ENCODE measurements at places on chromosomes 4 and X.
A peak's percentile ranks its signal among the peaks of the same experiment; 100 is the strongest.

DNA sequence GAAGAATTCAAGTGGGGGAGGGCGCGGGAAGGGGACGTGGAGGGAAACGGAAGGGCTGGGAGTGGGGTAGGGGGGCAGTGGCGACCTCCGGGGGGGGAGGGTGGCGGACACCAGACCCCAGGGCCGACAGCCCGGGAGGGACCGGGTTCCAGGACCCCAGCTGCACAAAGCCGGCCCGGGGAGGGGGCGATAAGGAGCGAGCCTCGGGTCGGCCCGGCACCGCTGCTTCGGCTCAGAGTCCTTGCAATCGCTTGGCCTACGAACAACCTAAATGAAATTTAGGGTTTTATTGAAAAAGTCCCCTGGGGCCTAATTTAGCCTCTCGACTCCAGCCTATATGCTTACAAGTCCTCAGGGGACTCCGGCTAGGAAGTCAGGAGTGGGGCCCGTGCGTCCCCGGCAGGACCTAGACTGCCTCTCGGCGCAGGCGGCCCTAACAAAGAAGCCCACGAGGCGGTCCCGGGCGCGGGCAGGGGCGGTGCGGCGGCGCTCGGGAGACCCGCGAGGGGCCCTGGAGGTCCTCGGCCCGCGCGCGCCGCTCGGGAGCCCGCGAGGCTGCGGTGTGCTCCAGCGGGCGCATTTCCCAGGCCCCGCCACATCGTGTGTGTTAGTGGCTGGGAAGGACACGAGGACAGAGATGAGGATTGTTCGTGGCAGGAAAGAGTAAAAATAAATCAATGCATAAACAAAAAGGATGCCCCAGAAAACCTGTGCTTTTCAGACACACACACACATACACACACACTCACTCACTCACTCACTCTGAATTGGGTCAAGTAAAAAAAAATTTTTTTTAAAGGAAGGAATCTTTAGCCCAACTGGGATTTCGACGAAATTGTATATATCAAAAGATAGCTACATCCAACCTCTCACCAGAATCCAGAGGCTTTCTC, 70.0 kb downstream of the MGST2 start:
- DNase-seq: no peak

- DNase-seq: no peak
These were observed 408.7 kb upstream of the PITX2 start for GRCh38 chr4:111031596-111031995.

DNA sequence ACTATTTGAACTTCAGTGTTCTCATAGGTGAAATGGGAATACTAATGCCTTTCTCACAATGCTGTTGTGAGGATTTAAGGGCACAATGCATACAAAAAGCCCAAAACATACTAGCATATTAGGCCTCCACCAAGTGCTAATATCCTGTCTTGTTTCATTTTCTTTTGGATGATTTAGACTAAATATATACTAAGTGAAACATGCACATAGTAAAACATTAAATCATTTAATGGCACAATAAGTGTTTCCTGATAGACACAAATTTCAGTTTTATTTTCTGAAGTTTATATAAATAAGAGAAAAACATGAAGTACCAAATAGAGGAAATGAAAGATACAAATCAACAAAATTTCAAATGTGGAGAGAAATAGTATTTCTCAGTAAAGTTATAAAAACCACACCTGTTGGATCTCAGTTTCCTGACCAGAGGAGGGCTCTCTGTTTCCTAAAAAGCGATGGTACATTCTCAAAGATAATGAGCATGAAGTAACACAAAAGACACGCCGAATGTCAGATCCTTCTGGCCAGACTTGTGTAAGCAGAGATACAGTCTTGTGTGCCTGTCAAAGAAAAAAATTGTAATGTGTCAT, 25.1 kb downstream of the DDX60 start:
- DNase-seq: no peak

- no peak for DNase-seq
These were observed 40.5 kb upstream of the C4orf50 start for GRCh38 chr4:6058531-6059374.

DNA sequence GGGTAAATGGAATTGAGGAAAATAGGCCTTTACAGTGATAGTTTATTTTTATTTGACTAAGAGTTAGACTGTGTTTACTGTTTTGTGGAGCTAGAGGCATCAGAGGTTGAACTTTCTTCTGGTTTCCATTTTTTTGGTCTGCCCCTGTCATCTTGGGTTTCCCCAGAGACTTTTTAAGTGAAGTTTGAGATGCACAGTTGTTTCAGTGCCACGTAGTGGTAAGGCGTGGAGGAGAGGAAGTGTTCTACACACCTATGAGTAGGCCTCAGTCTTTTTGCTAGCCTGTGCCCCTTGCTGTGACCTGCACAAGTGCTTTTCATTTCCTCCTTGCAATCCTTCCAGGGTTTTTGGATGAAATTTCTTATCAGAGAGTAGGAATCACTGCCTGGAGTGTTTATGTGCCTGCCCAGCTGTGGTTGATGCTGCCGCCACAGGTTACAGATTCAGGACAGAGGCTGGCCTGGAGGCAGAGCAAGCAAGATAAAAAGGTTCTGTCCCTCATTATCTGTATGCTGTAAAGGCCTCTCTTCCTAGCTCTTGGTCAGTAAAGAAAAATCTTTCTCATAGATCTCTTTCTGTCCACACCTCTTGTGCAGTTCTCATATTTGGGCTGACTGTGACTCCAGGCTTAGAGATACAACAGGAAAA, 12.5 kb upstream of the HSFX4 start:
- DNase-seq: no peak

- no peak for DNase-seq
These were observed 9.4 kb upstream of the FMR1 start for GRCh38 chrX:147902270-147902669.

GRCh38 chrX:154074199-154074598, 23.3 kb downstream of the MECP2 start:
- peak; percentile 16 for DNase-seq

DNA sequence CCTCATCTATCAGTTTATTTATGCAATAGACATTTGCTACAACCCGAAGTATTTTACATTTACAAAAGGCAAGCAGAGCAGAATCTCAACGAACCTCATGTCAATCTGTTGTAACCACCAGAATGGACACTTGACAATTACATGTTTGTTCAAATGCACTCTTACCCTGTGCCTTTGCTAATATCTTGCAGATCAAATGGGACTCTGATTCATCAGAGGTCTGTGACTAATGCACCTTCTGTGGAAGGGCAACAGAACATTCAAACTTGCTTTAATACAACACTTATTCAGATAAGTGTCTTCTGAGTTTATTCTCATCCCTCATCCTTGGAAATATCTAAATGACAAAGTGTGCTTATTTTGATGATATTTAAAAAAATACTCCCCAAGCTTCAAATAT, 644.7 kb upstream of the PCDH10 start:
- peak; percentile 3 for DNase-seq
